ENCODE measurements at places on chromosomes 2 and 18.

- peak; percentile 22 for DNase-seq
Observed at GRCh38 chr2:53740170-53740569, 27.4 kb upstream of the CHAC2 start.

DNA sequence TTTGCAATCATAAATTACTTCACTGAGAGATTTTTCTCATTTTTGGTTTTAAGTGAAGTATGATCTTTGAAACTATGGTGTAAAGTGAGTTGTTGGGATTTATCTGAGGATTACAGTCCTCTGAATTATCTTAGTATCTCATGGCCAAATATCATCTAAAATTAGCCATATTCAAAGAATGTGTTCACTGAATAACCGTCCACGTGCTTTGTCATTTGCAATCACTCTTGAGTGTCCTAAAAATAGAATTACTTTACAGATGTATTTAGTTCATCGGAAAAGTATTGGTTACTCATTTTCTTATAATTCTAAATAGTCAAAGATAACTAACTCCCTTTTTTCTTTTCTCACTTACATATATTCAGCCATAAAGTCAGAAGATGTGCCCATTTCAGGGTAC, 141.2 kb downstream of the RTN4 start:
- DNase-seq: no peak

GRCh38 chr2:171762879-171763573, 75.8 kb downstream of the DYNC1I2 start:
- peak; percentile 4 for DNase-seq

DNA sequence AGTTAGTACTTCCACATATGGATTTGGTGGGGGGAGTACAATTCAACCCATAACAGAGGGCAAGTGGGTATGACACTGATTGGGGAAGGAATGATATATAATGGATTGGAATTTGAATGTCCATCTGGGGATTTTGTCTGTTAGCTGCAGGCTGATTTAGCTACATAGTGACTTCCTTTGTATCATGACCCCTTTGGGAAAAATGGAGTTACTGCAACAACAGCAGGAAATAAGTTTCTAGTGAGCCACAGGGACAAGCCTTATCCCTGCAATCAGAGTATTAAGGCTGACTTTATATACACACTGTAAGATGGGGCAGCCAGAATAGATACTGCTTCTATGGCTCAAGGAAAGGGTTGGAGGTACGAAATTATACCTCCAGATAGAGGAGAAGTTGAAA, 404.4 kb upstream of the MEIS1 start:
- DNase-seq: no peak

DNA sequence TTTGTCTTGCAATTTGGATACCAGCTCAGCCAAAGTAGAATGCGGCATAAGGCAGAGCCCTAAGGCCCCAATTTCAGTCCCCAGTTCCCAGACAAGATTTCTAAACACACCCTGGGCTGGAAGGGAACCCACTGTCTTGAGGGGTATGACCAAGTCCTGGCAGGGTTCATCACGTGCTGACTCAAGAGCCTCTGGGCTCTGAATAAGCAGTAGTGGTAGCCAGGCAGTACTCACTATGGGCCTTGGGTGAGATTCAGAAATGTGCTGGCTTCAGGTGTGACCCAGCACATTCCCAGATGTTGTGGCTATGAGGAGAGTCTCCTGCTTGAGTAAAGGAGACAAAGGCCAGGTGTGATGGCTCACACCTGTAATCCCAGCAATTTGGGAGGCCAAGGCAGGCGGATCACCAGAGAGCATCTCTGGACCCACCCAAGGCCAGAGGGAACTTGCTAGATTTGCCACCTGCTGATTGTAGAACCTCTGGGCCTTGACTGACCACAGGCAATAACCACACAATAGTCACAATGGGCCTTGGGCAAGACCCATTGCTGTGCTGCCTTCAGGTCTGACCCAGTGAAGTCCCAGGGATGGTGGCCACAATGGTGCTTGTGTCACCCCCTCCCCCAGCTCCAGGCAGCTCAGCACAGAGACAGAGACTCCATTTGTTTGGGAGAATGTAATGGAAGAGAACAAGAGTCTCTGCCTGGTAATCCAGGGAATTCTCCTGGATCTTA, 74.9 kb downstream of the ATL2 start:
- DNase-seq: no peak

- peak; percentile 14 for DNase-seq
Observed at GRCh38 chr2:240686460-240686859, 3.8 kb upstream of the AQP12B start.

GRCh38 chr2:12032975-12033374, 286.5 kb downstream of the LPIN1 start:
- DNase-seq: no peak

GRCh38 chr2:189440644-189440946, 679 bp upstream of the WDR75 start:
- no peak for DNase-seq

DNA sequence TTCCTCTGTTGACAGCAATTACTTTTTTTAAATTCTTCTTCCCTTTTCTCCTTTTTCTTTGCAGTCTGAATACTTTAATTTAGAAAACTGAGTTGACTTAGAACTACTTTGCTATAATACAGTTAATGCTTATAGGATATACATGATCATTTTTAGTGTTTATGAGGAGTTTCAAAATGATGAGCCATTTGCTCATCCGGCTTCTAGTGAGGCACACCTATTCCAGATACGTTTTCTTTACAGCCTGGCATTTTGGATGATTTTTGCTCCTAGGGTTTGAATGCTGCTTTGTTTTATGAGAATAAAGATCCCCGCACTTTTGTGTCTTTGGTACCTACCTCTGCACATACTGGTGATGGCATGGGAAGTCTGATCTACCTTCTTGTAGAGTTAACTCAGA, 52.8 kb downstream of the EIF5B start:
- DNase-seq: no peak

DNA sequence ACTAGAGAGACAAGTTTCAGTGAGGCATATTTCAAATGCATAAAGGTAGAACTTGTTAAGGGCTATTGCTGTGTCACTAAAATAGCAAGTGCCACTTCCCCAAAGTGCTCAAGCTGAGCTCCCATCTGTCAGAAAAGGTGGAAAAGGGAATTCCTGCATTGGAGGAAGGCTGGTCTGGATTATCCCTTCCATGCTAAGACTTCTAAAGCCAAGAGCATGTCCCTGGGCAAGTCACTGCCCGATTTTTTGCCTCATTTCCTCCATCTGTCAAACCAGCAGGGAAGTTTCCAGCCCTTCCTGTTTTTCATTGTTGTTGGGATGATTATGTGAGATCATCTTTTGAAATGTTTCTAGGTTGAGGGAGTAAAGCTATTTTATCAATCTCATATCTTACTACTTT, 175.5 kb downstream of the SETBP1 start:
- peak; percentile 55 for DNase-seq

DNA sequence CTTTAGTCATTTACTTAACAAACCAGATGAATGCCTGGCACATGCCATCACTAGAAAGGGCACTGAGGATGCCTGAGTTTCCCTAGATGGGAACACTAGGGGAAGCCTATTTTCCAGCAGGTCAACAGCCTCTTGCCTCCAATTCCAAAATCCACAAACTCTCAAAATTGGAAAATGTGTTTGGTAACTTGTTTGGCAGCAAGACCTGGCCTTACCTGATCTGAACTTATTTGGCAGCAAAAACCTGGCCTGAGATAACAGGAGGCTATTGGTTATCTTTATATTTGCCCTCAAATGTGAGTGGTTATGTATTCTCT, 2.6 kb downstream of the LIPG start:
- no peak for DNase-seq

GRCh38 chr2:200613692-200614091, 27.9 kb downstream of the AOX1 start:
- DNase-seq: no peak

DNA sequence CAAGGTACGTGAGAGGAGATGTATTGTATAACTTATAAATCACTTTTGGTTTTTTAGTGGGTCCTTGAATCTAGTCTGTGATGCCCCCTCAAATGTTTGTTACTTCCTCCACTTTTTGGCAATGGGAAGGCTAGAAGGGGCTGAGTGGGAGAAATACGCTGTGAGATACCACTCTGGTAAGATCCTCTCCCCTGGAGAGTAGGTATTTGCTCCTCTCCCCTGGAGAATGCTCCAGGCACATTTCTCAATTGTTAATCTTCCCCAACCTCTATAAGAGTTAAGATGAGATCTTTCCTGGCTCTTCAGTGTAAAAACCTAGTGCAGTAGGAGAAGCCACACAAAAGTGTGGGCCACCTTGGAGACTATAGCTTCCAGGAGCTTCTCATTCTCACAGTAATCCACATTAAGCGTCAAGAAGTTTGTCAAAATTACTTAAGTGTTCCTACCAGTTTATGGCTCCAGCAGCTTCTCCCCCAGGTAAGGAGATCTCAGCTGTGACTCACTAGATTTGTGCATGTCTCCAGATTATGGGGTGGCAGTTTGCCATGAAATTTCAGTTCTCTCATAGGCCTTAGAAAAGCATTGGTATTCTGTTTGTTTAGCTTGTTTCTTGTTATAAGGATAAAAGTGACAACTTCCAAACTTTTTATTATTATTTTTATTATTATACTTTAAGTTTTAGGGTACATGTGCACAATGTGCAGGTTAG, 182.6 kb downstream of the FSIP2 start:
- no peak for DNase-seq

GRCh38 chr2:125397535-125398251, 1258.3 kb upstream of the GYPC start:
- DNase-seq: no peak

DNA sequence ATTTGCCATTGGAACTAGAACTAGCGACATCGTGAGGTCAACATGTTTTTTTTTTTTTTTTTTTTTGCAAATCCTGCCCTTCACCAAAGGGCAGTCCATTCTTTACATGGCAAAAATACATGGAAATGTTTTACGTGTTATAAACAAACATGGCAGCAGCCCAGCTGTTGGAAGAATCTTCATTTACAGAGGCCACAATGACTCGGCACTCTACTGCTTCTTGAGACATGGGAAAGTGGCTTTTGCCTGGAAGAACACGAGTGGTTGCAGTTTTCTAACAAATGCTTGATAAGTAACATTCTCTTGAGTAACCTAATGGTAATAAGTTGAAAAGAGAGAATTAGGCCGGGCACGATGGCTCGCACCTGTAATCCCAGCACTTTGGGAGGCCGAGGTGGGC, 22.8 kb upstream of the POLR1B start:
- DNase-seq: no peak

DNA sequence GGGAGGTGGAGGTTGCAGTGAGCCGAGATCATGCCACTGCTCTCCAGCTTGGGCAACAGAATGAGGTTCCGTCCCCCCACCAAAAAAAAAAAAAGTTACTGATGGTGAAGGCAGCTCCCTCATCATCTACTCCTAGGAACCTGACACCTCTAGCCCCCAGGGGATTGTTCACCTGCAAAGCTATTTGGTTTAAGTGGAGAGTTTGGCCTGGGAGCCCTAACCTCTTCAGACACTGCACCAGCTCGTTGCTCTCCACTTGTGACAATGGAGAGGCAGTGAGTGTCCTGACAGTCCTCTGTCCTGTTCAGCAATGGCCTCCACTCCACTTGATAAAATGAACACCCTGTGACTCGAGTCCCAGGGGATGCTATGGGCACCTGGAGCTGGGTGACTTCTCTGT, 43.5 kb downstream of the ATP6V1C2 start:
- DNase-seq: no peak

DNA sequence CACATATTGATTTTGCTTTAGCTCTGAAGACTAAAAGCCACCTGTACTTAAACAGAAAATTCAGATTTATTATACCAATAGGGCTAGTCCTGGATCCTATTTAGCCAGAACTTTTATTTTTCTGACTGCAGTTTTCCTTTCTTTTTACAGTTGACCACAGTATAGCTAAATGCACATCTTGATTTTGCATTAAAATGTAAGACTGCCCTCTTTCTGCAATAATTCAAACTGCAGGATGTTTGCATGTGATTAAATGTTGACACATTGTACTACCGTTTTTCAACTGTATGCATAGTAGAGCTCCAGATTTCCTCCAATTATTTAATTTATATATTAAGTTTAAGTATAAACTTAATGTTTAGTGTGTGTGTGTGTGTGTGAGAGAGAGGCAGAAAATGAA, 1262.9 kb downstream of the SUCLG1 start:
- DNase-seq: no peak

DNA sequence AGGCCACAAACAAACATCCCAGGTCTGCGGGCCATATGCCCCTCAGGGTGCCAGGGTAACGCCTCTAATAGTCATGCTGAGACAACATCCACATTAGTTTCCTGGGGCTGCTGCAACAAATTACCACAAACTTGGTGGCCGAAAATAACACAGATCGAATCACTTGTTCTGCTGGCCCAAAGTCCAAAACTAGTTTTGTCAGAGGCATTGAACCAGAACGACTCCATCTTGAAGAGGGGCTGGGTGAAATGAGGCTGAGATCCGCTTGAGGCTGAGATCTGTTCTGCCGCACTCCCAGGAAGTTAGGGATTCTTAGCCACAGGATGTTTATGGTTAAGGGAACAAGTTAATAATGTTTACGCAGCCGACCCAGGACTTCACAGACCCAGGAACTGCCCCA, 66.7 kb downstream of the COPS8 start:
- no peak for DNase-seq

DNA sequence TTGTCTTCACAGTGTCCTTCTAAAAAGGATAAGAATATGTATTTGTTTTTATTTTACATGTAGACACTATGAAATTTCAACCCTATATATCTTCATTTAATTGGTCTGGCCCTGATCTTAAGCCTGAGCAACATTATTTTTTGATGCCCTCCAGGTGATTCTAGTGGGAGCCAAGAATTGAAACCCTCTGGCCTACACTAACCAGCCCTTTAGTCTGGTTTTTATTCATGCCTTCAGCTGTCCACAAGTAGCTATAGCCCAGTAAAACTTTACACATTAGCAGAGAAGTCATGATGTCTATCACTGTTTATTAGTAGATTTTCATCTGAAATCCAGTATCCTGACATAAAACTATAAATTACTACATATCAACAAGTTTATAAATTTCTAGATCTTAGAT, 52.7 kb upstream of the UBXN4 start:
- DNase-seq: no peak

DNA sequence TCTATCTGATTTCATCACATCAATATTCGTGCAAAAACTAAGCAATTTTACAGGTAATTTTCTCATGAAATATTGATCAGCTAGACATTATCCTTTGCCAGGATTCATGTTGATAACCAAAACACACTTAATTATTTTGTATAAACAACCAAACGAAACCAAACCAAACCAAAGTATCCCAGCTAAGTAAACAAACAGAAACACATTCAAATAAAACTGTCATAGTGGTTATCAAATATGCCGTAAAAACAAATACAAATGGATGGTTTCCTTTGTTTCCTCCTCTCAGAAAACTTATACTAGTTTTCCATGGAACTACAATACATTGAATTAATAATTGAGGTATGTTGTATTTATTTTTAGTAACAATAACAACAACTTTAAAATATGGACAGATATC, 777.4 kb downstream of the DSC3 start:
- DNase-seq: no peak

DNA sequence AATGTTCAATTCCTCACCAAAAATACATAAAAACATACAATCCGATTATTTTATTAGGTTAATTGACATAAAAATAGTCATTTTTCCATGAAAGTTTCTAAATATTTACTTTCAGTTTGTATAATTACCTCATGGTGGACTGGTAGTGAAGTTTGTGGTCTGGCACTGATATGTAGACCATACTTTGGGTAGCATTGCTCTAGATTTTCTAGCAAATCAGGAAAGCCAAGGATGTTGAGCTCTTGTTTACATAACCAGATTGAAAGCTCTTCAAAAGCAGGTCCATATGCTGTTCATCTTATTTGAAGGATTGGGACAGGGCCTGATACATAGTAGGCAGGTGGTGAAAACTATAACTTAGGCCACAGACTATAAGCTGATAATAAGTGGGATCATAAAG, 61.8 kb downstream of the COMMD1 start:
- no peak for DNase-seq

GRCh38 chr18:63207143-63207790, 112.3 kb downstream of the BCL2 start:
- no peak for DNase-seq
